Mucosa of descending colon (tissue), 3 donors: ENCODE measurements at places on chromosomes 5 and 9.

- no peak for DNase-seq
These were observed 2.9 kb downstream of the ARSK start for GRCh38 chr5:95557841-95558240.

DNA sequence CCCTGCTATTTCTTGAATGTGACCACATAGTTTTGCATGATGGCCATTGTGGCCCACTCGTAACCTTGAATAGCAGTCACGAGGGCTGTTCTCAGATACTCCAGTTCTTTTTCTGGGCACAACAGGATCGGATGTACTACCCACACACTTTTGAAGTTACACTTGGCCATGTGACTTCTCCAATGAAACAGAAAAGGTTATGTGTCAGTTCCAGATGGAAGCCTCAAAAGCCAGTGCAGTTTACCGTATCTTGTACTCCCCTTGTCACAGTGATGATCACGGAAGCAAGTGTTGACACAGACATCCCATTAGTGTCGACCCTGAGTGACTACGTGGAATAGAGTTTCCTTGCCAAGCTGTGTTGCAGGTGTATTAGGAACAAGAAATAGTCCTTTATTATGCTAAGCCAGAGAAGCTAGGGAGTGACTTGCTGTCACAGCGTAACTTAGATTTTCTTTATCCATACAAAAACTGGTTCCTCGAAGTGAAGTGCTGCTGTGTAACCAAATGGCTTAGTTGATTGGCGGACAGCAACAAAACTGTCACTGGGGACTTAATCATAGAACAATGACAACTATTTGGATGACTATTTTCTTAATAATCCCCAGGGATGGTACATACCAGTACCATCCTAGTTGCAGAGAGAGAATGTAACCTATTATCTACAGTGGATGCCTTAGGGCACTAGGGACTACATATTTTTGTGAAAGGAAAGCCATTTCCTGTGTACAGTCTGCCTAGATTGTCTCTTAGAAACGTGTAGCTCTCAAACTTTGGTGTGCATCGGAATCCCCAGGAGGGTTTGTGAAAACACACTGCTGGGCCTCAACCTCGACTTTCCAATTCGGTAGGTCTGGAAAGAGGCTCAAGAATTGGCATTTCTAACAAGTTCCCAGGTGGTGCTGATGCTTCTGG is 90.1 kb upstream of the DMRT1 start:
- no peak for DNase-seq

GRCh38 chr9:91033797-91034196 is 232.2 kb downstream of the SYK start:
- DNase-seq: peak; percentile 60

DNA sequence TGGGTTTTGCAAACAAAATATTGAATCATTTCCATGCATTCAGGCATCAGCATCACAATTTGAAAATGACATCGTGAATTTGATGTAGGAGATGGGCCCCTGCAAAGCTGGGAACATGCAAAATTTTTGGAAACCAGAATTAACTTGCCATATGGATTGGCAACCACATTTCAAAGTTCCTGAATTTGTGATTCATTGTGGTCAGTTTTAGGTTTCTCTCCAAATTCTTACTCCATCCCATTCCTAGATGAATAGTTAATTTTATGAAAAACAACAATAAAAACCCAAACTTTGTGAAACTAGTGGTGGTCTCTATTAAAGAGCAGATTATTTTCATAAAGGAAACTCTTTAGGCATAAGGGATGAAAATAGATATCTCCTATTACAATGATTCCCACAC is 107.8 kb upstream of the SLIT3 start:
- no peak for DNase-seq

DNA sequence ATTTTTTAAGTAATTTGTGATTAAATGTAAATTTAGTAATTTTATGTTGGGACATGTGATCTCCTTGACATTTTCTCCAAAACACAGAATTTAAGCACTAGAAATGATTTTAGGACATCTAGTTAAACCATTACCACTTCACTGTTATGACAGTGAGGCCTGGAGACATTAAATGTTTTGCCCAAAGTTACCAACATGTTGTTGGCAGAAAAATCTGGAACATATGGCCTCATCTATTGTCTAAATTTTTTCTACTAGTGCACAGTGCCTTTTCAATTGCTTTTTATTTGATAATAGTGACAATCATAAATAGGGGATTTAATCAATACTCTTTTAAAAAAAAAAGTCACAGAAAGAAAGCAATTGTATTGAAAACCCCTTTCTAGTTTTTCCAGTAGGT is 45.6 kb downstream of the PIK3R1 start:
- DNase-seq: no peak

GRCh38 chr5:104564530-104564929 is 1001.9 kb upstream of the NUDT12 start:
- no peak for DNase-seq

DNA sequence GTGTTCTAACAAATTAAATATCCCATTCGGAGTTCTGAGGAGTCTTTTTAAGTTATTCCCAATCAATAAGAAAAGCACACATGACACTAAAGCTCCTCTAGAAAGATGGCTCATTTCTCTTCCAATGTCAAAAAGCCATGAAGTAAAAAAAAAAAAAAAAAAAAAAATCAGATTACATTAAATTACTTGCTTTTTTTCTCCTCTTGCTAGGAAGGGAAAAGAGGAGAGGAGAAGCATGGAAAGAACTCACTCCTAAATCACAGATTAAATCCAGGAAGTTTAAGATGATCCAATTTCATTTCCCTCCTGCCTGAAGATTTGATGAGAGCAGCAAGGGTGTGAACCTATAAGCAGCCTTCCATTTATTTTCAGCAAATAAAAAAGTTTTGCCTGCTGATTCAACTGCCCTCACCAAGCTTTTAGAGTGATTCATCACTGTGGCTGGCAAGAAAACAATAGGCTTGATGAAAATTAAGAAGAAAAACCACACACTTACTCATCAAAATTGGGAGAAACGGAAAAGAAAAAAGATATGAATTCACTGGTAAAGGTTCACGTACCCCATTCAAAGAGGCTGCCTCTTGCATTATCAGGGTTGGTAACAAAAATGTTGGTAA is 19.7 kb downstream of the MYO10 start:
- no peak for DNase-seq

GRCh38 chr5:17046320-17046719 is 110.2 kb upstream of the MYO10 start:
- DNase-seq: no peak

GRCh38 chr5:110817459-110817858 is 78.7 kb downstream of the SLC25A46 start:
- DNase-seq: no peak

- DNase-seq: no peak
These were observed 42.1 kb downstream of the ZNF366 start for GRCh38 chr5:72465066-72465465.

- no peak for DNase-seq
These were observed 204.5 kb downstream of the BRINP1 start for GRCh38 chr9:119164716-119165115.

DNA sequence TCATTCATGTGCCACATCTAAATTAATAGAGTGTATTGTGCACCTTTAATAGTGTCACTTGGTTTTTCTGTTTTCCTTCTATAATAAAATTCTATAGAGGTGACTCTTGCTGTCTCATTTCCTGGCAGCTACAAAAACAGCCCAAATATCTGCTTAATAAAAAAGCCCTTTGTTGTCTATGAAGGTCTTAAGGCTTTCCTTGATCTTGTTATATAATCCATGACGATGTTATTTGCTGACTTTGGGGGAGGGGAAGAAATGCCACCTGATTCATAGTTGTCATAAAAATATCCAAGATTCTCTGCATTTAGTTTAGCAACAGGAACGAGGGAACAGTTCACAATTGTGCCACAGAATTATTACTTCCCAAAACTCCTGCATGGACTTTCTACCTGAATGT is 31.3 kb downstream of the CPEB4 start:
- no peak for DNase-seq

- no peak for DNase-seq
These were observed 43.5 kb downstream of the FBN2 start for GRCh38 chr5:128494516-128494915.

DNA sequence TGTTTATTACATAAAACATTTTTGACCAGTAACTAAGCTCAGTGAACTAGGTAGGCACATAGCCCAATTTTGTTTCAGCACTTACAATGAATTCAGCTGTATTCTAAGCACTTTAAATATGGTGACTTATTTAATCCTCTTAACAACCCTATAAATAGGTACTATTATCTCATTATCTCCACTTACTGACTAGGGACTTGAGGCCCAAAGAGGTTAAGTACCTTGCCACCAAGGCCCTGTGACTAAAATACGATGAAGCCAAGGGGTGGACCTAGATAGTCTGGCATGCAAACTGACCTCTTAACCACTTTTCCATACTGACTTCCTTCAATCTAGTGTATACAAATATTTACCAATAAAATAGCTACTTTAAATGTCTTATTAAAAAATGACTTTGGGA is 266.4 kb downstream of the ZNF608 start:
- DNase-seq: no peak

DNA sequence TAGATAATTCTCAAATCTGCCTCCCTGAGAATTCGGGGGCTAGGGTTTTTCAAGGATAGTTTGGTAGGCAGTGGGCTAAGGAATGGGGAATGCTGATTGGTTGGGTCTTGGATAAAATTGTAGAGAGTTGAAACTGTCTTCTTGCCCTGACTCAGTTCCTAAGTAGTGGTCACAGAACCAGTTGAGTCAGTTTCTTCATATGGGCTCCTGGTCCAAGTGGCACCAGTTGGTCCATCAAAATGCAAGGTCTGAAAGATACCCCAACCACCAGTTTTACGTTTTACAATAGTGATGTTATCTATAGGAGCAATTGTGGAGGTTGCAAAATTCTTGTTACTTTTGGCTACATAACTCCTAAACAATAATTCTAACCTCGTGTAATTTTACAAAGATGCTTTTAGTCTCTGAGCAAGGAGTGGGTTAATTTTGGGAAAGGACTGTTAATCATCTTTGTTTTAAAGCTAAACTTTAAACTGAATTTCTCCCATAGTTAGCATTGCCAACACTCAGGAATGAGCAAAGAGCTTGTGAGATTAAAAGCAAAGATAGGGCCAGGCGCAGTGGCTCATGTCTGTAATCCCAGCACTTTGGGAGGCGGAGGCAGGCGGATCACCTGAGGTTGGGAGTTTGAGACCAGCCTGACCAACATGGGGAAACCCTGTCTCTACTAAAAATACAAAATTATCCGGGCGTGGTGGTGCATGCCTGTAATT is 7.7 kb downstream of the CDK7 start:
- no peak for DNase-seq

- DNase-seq: no peak
These were observed 99.4 kb upstream of the MVB12B start for GRCh38 chr9:126226991-126227936.

GRCh38 chr9:97237311-97237786 is 70.1 kb upstream of the CCDC180 start:
- no peak for DNase-seq

DNA sequence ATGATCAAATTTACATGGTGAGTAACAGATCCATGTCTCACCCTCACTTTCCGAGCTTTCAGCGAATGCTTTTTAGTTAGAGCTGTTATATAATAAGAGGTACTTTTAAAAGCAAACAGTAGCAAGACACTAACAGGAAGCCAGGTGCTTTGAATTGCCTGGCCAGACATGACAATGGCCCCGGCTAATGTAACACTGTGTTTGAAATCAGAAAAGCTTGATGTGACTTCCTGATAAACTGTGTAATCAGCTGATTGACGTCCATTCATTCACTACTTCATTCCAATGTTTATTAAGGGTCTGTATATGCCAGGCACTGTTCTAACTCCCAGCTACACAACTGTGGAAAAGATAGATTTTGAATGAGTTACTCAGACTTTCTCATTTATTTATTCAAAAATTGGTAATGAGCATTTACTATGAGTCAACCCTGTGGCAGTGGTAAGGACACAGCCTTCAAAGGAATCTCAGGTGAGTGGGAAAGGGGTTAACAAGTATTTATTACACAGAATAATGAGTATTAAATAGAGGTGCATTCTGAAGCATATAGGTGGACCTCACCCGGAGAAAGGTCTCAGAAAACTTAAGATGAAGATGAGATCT is 26.6 kb downstream of the DPYSL3 start:
- DNase-seq: no peak

GRCh38 chr5:79416499-79416898 is 97.4 kb downstream of the HOMER1 start:
- no peak for DNase-seq

DNA sequence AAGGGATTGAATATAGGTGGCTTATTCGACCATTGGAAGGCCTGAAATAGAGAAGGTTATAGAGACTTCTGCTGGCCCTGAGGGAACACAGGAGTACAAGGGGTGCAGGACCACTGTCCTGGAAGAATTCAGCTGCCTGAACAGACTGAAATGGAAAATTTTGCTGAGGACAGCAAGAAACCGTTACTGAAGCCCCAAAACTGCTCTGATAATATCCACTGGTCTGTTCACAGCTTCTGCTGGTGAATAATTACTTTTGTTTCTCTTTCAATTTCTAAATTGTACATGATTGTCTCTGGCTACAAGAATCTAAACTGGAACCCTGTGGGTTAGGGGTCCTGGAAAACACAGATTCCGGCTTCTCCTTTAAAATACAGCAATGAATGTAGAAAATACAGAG is 218.5 kb upstream of the CDH12 start:
- no peak for DNase-seq

DNA sequence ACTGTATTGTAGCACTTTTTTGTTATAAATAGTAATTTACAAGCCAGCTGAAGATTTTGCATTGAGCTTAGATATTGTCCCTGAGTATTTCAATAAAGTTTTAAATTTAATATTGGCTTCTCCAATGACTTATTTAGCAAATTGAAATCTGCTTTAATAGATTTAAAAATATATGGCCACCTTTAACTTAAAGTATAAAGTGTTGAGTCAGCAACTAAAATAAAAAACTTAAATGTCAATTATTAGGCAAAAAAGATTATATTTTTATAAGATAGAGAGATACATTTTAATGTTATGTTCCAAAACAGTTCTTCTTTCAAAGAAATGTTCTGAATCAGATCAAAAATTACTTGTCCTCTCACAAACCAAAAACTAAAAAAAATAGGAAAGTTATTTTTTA is 60.7 kb downstream of the OSMR start:
- no peak for DNase-seq

GRCh38 chr9:96436063-96436455 is 13.9 kb upstream of the HABP4 start:
- DNase-seq: no peak

GRCh38 chr5:78509145-78509865 is 139.3 kb downstream of the LHFPL2 start:
- no peak for DNase-seq

DNA sequence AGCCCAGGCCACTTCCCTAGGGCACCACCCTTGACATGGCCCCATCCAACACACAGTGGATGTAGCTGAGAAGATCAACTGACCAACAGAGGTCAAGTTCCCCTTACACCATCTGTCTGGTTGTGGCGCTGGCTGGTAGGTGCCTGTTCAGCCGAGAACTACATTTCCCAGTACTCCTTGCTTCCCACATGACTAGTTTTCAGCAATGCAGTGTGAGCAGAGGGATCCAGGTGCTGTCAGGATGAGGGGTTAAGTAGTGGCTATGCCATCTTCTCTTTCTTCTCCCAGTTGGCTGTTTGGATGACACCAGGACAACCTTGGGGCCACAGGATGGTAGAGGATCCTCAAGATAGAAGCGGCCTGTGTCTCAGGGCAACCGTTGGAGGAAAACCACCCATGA is 48.6 kb upstream of the SH3PXD2B start:
- no peak for DNase-seq
